ENCODE measurements at places on chromosomes 4 and X.

DNA sequence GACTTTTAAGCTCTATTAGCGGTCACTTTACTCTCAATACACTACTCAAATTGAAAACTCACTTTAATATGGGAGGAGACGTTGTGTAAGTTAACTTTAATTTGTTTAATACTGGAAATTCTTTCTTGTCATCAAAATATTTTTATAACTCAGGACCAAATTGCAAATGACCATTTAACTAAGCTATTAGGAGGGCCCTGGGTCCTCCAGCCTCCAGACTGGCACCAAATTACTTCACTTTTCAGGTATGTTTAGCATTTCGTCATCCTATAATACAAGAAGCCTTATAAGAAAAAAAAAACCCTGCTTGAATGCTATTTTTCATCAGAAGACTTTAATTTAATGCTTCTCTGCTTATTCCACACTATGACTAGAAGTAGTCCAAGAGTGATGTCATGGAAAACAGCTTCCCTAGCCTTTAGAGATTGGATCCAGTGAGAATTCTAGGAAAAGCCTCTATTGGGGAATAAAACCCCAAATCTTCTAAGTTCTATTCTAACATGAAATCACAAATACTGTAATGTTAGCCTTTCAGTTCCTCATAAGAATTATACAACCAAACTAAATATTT, 6.6 kb downstream of the KLHL15 start:
- no peak for DNase-seq

DNA sequence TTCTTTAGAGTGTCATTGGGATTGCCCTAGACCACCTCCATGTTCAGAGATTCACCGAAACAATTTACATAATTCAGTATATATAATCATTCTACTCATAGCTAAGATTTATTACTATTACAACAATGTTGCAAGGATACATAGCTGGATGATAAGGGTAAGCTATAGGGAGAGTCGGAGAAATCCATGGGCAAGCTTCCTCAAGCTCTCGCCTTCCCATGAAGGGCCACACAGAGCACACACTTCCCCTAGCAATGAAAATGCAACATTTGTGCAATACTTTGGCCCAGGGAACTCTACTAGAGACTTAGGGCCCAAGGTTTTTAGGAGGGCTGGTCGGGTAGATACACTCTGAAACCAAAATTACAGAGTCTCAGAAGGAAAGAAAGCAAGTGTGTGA, 49.7 kb upstream of the ABCG2 start:
- no peak for DNase-seq

DNA sequence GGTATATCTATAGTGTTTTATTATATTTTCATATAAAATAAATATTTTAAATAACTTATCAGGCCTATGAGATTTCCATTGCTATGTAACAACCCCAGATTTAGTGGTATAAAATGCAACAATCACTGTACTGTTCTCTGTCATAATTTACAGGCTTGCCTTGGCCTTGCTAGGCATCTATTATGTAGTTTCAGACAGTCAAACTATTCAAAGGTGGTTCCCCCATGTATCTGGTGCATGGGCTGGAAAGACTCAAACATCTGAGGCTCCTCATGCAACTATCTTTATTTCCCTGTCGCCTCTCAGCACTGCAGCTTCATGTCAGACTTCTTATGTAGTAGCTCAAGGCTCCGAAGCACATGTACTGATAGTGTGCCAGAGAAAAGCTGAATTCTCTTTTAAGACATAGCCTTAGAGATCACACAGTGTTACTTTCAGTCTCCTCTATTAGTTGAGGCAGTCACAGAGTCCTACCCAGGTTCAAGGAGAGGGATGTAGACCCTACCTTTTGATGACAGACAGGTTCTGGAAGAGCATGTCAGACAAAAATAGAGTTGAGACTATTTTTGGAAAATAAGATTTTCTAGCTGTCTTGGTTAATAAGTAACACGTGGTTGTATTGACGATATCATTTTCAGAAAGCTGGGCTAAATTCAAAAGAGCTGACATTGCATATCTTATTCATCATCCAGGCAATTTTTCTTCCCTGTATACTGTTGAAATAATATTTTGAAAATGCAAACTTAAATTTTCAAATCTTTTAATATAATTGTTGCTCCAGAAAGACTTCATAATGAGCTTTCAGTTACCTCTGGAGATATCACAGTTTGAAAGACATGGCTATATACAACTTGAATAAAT, 19.4 kb downstream of the MTTP start:
- no peak for DNase-seq

DNA sequence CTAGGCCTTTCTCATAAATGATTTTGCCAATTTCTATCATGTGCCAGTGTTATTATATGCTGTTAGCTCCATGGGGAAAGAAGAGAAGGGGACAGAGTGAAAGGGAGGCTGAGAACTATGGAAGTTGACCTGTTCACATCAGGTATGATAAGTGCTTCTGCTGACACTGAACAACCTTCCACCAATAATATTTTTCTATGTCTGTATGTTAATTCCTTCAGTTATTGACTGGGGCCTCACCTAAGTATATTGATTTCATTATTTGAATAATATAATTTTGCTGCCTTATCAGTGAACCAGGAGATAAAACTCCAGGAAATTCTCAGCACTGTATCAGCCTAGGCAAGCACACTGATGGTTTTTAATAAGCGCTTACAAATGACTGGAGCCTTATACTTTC, 262.8 kb downstream of the SNCA start:
- DNase-seq: no peak

DNA sequence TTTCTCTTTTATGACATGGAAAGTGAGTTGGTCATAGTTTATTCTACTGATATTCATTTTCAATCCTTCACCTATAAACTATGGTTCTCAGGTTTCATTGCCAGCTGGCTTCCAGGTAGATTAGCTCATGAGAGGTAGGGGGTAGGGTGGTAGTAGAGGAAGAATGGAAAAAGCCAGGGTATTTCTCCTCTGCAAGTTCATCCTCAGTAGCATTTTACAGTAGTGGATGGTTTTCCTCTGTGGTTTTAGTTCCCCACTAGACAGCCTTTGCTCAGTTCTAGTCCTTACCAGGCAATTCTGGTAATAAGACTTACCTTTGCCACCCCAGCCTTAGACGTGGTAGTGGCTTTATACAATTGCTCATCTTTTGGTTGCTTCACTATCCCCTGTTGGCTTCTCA, 8.9 kb upstream of the NAA11 start:
- DNase-seq: no peak

GRCh38 chr4:183905081-183905592, at the start of gene STOX2:
TSS of gene STOX2 (plus strand) at chr4:183905307. CDS start at chr4:183906791, 1,484 bp downstream.
- DNase-seq: peak; percentile 84

DNA sequence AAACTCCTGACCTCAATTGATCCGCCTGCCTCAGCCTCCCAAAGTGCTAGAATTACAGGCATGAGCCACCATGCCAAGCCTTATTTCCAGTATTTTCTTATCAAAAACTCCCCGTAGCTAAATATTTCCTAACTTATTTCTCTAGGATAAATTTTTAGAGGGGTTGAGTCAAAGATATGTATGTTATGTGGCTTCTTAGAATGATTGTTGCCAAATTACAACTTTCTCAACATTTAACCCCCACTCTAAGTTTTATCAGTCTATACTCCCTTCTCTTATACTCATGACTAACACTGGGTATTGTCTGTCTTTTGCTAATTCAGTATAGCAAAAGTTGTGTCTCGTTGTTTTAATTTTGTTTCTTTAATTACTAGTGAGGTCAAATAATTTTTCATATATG, 187.7 kb upstream of the LNX1 start:
- no peak for DNase-seq

DNA sequence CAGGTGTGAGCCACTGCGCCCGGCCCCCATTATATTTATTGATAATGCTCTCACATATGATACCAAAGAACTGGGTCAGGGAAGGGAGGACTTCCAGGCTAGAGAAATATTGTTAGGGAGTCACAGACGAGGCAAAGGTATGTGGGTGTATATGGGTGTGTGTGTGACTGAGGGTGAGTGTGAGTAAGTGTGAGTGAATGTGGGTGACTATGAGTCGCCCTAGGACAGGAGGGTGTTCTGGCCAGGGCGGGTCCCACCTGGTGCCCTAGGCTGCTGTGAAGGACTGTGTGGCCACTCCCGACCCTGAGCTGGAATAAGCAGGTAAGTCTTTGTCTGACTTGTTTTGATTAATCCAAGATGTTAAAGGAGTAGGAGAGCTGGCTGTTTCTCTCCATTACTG, 34.4 kb downstream of the RWDD4 start:
- no peak for DNase-seq

GRCh38 chr4:122117743-122118142, 34.4 kb upstream of the BLTP1 start:
- no peak for DNase-seq

- no peak for DNase-seq
Observed at GRCh38 chr4:138239491-138239890, 2.7 kb downstream of the SLC7A11 start.

DNA sequence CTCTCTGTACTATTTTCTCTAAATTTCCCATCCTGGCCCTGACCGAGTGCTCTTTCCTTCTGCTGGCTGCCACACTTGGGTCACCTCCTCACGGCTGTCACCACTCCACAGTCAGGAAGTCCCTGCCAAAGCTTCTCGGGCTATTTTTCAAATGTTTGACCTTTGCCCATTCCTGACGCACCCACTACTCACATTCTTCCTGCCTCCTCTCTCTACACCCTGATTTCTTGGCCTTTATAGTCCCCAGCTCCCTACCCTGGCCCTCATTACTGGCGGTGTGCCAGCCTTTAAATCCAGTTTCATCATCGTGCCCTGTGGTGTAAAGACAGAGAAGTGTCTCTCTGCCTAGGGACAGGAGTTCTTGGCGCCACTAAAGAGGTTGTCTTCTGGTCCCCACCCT, 46.4 kb upstream of the GATB start:
- no peak for DNase-seq

DNA sequence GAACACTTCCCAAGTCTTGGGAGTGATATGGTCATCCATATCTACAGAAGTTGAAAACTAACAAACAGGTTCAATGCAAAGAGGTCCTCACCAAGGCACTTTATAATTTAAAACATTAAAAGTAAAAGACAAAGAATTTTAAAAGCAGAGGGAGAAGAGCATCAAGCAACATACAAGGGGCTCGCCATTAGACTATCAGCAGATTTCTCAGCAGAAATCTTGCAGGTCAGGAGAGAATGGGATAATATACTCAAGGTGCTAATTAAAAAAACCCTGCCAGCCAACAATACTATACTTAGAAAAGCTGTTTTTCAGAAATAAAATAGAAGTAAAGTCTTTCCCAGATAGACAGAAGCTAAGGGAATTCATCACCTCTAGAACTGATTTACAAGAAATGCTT, 121.2 kb downstream of the NEK1 start:
- no peak for DNase-seq

- DNase-seq: no peak
Observed at GRCh38 chrX:45001048-45001447, 128.1 kb downstream of the KDM6A start.

DNA sequence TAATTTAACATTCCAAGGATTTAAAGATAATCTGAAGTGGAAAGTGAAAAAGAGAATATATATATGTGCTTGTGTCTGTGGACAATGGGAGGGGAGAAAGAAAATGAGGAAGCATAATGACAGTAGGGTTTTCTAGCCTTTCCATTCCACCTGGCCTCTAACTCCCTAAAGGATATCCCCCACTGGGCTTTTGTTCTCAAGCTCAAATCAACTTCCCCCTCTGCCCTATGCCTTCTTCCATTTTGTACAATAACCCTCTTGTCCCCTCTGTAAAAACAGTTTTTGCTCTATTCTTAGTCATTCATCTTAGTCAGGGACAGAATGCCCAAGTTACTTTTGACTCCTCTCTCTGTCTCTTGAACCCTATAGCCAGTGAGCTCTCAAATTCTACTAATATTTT, 23.6 kb downstream of the ANTXR2 start:
- DNase-seq: no peak

DNA sequence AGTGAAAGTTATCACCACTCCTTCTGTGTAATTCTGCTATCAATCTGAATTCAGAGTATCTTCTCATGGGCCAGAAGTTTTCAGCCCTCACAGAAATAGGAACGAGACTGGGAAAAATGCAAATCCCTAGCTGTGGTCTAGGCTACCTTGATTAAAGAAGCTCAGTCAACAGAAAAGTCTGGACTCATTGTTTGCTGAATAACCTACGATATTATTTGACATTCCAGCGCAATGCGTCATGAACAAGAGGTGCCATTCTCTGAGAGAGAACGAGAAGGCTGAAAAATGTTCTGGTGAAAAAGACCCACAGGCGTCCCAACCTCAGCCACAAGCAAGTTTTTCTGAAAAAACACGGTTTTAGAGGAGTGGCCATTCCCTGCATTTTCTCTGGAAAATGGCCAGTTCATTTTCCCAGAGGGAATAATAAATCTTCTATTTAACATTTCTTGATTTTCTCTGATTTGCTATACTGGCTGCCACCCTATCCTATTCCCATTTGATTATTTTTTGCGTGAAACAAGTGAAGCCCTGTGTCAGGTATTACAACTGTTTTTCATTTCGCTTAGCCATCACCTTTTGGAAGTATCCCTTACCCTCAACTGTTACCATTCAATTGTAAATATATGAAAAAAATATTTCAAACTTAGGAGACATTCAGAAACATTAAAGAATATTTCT, 1117.6 kb upstream of the PRKX start:
- DNase-seq: no peak

DNA sequence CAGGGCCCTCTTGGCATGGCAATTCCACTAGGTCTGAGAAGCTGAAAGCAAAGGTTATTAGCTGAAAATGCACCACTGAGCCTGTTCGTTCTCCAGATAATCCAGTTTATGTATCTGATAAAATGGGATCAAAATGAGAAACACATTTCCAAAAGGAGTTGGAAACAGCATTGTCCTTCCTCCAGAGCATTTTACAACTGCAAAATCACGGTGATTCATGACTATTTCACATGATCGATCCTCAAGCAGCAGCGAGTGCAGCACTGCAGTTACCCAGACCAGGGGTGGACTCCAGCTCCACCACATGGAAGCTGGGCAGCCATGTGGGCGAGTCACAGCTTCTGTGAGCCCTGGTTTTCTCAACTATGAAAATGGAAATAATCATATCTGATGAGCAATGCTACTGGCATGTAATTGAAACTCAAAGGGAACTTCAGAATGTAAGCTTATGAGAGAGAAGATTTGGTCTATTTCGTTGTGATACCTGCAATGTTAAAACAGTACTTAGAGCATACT, 78.7 kb upstream of the MSX1 start:
- no peak for DNase-seq

DNA sequence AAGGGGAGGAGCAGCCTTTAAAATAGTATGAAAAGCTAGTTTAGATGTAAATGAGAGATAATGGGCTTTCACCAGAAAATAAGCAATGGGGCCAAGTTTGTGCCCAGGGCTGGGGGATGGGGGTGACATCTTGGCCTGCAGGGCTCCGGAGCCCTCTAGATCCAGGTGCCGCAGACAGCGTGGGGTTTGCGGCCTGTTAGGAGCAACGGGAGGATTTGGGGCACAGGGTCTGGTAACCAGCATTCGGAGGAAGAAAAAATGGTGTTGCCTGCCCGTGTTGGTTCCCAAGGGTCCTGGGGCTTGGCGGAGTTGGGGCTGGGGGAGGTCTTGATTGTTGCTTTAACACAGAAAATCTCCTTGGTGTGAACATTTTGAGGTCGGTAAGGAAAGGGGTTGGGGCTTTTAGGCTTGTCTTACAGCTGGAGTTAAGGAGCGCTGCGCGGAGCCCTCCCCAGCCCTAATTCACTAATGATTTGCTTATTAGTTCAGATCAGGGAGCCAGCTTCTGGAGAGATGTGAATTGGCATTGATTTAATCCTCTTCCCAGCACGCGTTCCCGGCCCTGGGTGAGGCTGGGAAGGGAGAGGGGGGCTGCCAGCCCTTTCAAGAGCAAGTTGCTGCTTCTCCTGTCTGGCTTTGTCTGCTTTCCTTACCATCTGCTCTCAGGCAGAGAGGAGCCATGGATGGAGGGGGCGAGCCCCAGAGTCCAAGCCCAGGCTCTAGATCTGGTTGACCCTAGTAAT, 443.4 kb downstream of the BCOR start:
- no peak for DNase-seq
